ENCODE measurements at places on chromosomes 2 and 18.

- DNase-seq: no peak
Observed at GRCh38 chr18:77208964-77209363, 40.7 kb upstream of the GALR1 start.

DNA sequence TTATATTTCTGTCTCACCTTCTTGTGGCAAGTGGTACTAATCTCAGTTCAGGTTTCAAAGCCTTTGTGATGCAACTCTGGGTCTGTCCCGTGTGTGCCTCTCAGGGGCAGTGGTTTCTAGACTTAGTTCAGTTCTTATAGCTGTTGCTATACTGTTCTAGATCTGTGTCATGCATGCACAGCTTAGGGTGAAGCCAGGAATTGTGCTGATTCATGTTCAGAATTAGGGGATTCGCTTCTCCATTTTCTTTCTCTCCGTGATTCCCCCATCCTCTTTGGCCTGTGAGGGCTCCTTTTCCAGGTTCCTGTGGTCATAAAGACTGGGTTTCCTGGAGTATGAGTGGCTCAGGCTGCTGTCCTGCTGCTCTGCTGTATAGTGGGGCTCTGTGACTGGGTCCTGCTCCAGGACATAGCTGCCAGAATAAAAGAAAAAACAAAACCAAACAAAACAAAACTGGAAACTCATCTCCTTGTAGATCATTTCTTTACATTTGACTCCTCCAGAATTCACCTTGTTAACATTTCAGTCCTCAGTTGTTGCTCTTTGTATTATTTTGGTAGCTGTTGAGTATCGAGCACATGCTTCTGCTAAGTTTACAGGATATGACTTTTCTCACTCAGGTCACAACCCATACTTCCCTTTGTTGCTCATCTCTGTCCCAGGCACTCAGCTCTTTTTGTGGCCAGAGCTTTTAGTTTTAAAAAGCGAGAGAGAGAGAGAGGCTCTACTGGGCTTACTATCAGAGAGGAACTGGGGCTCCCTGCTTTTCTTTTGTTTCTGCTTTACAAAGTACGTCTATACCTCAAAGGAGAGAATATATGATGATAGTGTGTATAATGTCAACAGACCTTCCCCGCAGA, 34.2 kb downstream of the CERS6 start:
- peak; percentile 18 for DNase-seq

DNA sequence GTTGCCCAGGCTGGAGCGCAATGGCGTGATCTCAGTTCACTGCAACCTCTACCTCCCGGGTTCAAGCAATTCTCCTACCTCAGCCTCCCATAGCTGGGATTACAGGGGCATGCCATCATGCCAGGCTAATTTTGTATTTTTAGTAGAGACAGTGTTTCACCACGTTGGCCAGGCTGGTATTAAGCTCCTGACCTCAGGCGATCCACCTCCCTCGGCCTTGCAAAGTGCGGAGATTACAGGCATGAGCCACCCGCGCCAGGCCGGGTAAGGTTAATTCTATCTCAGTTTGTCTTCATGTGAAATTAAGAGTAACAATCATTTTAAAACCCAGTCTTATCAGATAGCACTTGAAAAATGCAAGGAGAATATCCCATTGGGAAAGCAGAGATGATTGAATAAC, 1681.7 kb upstream of the DDX18 start:
- DNase-seq: no peak

DNA sequence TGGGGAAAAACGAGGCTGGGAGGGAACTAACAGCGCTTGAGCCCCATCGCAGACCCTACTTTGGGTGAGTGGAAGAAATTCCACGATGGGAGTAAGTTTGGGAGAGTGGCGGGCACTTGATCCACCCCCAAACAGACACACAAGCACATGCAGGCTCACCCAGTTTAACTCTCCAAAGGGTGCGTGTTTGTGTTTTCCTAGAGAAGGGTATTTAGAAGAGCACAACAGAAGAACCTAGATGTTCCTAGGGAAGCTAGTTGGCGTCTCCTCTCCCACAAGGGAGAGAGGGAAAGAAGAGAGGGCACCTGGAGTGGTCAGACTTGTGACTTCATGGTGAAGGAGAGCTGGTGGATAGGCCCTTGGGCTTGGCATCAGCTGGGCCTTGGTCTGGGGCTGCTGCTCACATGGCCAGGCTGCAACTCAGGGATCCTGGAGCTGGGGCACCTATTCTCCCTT, 3.2 kb downstream of the GATA6 start:
- DNase-seq: no peak
